Cardiac fibroblast (primary cell): ENCODE measurements at places on chromosomes 3 and 15.

GRCh38 chr3:120168611-120169010, 74.4 kb upstream of the GSK3B start:
- DNase-seq = no peak

DNA sequence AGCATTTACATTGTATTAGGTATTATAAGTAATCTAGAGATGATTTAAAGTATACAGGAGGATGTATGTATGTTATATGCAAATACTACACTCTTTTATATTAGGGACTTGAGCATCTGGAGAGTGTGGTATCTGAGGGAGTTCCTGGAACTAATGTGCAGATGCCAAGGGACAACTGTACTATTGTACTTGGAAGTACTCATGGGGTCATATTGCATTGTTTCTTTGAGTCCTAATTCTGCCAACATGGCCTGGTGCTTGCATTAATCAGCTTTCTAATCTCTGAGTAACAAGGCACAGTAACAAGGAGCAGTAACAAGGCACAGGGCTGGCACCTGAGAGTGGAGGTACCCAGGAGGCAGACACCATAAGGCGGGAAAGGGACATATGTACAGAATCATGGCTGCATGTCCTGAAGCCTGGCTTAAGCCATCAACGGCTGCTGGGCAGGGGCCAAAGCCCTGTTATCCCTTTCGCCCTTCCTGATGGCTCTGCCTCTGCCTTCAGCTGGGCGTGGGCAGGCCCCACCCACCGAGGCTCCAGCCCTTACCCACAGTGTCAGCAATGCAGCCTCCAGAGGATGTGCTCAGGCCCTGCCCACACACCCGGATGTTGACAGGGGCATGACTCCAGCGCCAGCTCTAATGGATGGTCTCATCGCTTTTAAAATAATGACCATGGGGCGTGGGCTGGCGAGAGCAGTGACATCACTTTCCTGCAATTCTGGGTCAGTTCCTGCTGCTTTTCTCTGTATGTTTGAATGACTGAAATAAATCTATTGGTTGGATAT, 22.9 kb downstream of the CEMIP start:
- peak; percentile 52 for DNase-seq

GRCh38 chr15:59294574-59295260, 78.0 kb downstream of the MYO1E start:
- DNase-seq = peak; percentile 77

- DNase-seq = no peak
These were observed 95.4 kb upstream of the VGLL4 start for GRCh38 chr3:11739123-11739522.

- peak; percentile 43 for DNase-seq
These were observed 106.8 kb downstream of the IGF1R start for GRCh38 chr15:98755138-98755537.

- DNase-seq = peak; percentile 23
These were observed 46.3 kb upstream of the ACKR4 start for GRCh38 chr3:132550579-132551305.

DNA sequence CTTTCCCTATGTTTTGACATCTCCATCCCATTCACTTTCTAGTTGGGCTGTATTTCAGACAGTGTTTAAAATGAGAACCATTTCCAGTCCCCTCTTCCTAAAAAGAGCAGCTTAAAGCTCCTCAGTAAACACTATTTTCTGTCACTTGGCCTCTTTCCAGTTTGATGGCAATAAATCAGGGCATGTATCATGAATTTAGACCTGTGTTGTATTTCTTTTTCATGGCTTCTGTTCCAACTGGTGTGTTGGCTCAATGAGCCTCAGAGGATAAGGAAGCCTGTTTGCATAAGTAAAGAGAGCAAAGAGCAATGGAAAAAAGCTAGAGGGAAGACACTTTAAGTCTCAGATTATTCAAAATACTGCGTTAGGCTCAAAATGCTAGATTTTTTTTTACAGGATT, 7.2 kb downstream of the CCDC80 start:
- no peak for DNase-seq

DNA sequence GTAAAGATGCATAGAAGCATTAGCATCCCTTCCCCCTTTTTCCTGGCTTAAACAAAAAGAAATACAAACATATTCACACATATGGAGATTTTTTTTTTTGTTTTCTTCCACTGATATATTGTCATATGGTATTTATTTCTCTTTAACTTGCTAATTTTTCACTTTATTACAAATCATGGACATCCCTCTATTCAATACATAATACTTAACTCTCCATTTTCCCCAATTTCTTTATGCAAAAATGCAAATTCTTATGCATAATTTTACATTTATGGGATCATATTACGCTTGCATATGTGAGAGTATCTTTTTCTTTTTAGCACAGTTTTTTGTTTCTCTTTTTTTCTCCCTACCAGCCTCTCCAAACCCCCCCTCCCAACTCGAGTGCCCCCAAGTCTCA, 48.8 kb downstream of the CCR3 start:
- DNase-seq = no peak

- DNase-seq = peak; percentile 22
These were observed 9.2 kb upstream of the ACSBG1 start for GRCh38 chr15:78243491-78243941.

DNA sequence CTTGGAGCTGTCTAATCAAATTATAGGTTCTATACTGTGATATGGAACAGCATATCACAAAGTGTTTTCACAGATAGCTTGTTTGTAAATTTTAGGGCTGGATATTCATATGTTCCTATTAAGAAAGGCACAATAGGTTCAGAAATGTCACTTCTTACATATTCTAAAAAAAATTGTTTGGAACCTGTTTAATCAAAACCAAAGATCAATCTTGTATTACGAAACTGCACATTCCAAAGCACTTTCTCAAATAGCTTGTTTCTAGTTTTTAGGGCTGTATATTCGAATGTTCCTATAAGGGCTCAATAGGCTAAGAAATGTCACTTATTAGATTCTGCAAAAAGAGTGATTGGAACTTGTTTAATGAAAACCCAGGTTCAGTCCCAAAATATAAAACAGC, 67.4 kb upstream of the OSBPL11 start:
- DNase-seq = no peak

DNA sequence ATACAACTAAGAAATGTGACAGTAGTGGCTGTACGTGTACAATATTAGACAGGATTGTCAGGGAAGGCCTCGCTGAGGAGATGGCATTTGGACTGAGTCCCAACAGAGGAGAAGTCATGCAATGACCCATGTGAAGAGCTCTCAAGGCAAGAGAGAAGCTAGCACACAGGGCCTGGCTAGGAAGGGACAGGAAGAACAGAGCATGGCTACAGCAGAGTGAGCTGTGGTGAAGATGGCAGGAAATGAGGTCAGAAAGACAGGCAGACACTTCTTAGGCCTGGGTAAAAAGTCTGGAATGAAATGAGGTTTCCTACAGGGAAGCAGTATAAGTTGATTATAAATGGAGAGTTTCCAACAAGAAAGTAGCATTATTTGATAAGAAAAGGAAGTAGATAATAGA, 33.2 kb upstream of the LEKR1 start:
- DNase-seq = no peak

- DNase-seq = no peak
These were observed 37.0 kb upstream of the P2RY1 start for GRCh38 chr3:152797751-152798432.

DNA sequence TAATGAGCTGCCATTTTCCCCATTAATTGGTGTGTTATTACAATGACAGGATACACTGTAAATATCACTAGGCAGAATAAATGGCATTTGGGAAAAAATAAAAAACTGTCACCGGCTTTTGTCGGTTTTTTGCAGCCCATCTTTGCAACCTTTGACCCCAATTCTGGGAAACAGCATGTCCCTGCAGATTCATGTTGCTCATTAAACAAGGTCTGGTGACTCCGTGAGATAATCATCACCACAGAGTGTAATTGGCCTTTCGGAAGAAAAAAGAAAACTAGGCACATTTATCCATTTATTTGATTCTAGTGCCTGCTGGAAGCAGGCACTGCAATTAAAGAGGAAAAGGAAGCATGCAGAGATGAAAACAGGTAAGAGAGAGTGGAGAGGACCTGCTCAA, 64.5 kb downstream of the TRAT1 start:
- no peak for DNase-seq
